ENCODE measurements at places on chromosomes 5 and 9.

GRCh38 chr5:141431286-141431685 is 979 bp downstream of the PCDHGA12 start:
- no peak for DNase-seq

DNA sequence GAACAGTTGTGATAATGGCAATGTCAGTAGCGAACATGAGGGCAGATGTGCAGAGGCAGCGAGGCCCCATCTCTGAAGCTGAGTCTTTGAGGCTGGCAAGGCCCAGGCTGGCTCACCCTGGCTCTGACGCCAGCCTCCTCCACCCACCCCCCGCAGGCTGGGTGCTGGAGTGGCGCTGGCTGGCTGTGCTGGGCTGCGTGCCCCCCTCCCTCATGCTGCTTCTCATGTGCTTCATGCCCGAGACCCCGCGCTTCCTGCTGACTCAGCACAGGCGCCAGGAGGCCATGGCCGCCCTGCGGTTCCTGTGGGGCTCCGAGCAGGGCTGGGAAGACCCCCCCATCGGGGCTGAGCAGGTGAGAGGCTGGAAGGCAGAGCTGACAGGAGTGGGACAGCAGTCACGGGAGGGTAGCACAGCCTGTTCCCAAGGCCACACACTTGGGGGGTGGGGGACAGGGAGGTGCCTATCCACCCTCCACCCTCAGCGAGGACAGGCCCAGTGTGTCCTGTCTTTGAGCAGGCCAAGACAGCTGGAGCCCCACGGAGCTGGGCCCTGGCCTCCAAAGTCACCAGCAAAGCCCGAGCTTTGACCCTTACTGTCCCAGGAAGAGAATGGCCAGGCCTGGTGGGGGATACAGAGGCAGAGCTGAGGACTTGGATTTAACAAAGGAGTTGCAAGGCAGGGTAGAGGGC is 5.6 kb downstream of the SLC2A8 start:
- no peak for DNase-seq

GRCh38 chr5:159098603-159099436 is 896 bp downstream of the EBF1 start:
- DNase-seq = peak; percentile 43

GRCh38 chr5:119302916-119303897 is 52.6 kb upstream of the TNFAIP8 start:
- DNase-seq = no peak

DNA sequence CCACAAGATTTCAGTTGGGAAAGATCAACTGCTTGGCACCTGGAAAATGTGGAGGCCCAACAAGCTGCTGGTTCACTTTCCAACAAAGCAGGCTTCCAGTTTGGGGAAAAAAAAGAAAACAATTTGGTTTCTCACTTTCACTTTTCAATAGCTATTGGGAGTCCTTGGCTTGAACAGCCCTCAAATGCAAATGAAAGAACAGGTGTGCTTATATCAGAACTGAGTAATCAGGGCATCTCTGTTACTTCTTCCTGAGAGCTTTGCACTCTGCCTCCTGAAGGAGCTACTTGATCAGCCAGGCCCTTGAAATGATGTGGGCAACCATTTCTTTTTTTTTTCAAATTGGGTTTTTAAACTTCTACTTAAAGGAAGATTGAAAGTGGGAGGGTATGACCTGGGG is 73.5 kb downstream of the MFAP3 start:
- no peak for DNase-seq

- DNase-seq = no peak
Observed at GRCh38 chr9:15738011-15738410, 185.2 kb downstream of the CCDC171 start.
